Stimulated activated naive CD8-positive, alpha-beta T cell treated with anti-CD3 and anti-CD28 coated beads, Interleukin-15, Interleukin-2, amounts not matched to agents 100 U/mL and 50 U/mL, for 24 hours (primary cell): ENCODE measurements at places on chromosomes 2 and 18.

- DNase-seq = no peak
Observed at GRCh38 chr18:77035380-77036187, 97.0 kb downstream of the MBP start.

DNA sequence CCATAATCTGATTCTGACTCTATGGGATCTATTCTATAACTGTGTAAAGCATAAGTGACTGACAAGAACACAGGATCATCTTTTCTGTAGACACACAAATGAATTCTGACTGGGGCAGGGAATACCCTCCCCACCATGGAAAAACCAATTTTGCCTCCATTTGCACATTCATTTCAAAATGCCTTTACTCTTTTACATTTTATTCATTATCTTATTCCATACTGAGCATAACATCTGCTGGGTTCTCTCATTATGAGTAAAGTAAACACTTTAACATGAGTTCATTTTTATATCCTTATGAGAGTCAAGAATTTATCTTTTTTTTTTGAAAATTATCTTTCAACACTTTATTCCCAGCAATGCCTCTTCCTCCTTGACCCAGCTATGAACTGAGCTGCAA, 163.5 kb downstream of the RNF152 start:
- DNase-seq = no peak

DNA sequence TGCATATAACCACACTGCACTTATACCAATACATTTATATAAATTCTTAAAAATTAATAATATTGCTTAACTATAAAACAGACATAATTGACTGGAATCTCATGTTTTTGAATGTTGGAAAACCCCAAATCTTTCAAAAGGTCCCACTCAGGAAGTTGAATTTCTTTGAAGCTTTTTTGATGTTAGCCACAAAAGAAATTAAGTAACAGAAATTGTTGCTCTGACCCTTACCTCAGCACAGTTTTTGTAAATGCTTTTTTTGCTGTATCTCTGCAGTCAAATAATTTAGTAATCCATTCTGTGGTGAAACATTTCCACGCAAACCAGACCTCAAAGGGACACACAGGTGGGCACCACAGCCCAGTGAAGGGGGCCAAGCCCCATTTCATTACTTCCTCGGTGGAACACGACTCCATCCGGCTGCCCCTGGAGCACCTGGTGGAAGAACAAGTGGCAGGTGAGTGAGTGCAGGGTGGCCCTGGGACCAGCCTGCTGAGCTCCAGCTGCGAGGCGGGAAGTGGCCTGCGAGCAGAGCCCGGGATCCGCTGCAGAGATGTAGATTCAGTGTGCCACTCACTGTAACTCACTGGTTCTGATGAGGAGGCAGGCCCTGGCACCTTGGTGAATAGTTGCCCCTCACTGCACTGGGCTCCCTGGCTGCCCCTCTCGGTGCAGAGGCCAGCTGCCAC, 8.4 kb downstream of the SCLY start:
- DNase-seq = no peak

DNA sequence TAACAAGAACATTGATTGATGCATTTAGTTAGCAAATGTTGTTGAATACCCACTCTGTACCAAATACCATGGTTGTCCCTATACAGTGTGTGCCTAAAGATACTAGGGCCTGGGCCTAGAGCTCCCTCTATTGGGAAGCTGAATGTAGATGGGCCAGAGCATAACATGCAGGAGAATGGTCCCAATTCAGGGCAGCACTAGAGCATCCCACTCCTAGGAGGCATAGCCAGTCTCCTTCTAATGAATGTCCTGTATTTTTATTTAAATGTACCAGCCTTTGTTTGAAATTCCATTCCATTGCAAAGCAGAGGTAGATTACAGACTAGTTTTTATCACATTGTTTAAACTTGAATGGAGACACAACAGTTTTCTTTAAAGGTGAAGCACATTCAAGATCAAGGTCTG, 90.6 kb downstream of the FEZ2 start:
- DNase-seq = peak; percentile 23

- no peak for DNase-seq
Observed at GRCh38 chr18:65592435-65592834, 158.4 kb upstream of the CDH7 start.

DNA sequence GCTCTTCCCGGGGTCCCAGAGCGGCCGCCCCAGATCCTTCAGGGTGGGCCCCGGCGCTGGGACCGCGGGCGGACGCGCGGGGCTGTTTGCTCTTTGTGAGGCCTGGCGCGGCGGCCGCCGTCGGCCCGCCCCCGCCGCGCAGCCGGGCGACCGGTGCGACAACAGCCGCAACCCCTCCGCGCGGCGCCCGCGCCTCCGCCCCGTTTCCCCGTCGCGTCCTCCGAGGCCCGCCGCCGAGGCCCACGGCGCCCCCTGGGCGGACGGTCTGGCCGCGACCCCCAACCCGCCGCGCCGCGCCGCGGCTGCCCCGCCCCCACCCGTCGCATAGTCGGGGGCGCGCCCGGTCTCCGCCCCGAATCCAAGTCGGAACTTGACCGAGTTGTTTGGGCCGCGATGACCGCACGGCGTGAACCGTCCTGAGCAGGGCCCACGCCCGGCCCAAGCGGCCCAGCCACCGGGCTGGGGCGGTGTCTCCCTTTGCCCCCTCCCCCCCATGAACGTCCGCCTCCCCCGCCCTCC, 448 bp downstream of the YPEL5 start:
- DNase-seq = peak; percentile 41

- DNase-seq = no peak
Observed at GRCh38 chr2:51990684-51991083, 958.8 kb upstream of the NRXN1 start.

DNA sequence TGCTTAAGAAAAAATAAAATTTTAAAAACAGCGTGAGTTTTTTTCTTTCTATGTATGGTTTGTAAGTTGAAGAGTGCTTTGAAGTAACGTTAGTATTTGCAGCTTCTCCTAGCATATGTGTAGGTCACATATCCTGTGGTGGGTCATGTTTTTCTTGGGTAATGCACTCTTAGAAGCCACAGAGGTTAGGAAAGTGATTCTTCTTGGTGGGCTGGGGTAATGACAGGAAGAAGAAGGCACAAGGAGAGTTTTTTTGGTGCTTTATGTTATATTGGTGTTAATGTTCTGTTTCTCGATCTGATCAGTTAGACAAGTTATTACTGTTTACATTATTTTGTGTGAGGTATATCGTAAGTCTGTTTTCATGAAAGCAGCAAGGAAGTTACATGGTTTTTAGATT, 109.0 kb downstream of the ICA1L start:
- no peak for DNase-seq

GRCh38 chr2:65536596-65536995, 104.2 kb upstream of the SPRED2 start:
- no peak for DNase-seq

GRCh38 chr2:232979871-232980461, 33.1 kb downstream of the NGEF start:
- no peak for DNase-seq

GRCh38 chr18:67864677-67865340, 348.3 kb upstream of the DSEL start:
- no peak for DNase-seq

DNA sequence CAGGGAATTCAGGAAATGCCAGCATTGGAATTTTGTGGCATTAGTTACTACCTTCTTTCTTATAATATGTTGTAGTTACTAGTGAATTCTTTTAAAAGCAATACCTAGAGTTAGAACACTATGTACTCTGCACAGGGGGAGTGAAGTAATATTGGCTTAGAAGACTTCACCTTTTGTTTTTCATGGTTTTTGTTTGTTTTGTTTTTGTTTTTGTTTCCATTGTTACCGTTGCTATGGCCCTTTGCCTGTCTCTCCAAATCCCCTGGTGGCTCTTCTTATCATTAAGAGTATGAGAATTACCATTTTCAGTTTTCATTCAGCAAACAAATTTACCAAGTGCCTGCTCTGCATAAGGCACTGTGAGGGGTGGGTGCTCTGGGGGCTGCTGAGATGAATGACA, 160.1 kb downstream of the HAUS1 start:
- no peak for DNase-seq

- no peak for DNase-seq
Observed at GRCh38 chr18:55265984-55266383, 306.7 kb upstream of the CCDC68 start.

- DNase-seq = no peak
Observed at GRCh38 chr18:22521026-22521707, 103.5 kb upstream of the CTAGE1 start.

DNA sequence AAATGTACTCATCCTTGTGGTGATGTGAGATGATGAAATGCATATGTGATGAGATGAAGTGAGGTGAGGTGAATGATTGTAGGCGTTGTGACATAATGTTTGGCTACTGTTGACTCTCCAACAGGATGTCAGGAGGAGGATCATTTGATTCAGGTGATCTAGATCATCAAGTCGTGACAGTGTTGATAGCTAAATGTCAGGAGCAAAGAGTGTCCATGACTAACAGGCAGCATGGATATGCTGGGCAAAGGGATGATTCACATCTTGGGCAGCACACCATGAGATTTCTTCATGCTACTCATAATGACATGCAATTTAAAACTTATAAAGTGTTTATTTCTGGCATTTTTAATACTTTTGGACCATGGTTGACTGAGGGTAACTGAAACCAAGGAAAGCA, 40.2 kb upstream of the UBXN4 start:
- DNase-seq = no peak

GRCh38 chr2:96642564-96643360, at the start of gene FER1L5:
TSS of gene FER1L5 (plus strand) at chr2:96642764. CDS start at chr2:96642837, 73 bp downstream.
- DNase-seq = no peak

DNA sequence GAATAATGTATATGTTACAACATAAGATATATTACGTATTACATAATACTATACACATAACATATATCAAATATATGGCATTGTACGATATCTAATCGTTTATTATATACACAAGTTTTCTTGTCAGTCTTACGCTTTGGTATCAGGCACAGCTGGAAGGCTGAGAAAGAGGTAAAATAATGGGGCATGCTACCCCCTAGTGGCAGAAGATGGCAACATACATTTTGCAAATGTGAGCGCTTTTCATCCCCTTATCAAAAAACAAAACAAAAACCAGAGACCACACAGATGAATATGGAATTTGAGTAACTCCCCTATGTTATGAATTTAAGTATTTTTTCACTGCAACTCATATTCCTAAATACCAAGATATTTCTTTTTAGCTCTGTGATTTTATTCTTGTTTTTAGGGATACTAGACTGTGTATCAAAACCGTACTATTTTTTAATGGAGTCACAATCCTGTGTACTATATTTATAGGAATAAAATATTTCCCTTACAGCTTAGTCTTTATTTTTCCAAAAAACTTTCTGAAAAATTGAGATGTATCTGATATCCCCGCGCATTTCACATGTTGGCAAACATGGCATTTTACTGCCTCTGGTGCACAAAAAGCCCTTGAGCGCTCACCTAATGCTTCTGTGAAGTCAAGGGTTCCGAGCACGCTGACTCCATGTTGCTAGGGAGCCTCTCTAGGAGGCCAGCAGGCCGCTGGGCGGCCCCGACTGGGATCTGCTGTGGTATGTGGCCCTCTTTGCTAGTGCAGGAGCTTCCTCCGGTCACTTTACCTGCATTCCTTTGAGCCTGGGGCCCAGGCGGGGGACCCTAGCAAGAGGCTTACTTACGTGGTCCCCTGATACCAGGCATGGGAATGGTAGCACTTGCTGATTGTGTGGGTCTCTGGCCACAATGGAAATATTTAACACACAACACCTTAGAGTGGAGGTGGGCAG, 62.5 kb downstream of the SLC4A3 start:
- DNase-seq = peak; percentile 29

DNA sequence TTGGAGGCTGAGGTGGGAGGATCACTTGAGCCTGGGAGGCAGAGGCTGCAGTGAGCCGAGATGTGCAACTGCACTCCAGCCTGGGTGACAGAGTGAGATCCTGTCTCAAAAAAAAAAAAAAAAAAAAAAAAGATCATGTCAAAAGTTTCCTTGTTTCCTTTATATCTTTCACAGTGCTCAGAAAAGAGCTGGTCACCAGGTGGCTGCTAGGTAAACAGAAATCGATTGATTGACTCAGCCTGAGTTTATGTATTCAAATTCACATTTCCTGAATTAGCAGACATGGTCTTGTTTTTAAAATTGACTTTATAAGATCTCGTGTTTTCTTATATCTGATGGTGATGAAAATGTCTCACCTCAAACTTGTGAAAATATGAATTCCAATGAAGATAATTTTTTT, 261.8 kb upstream of the FANCL start:
- no peak for DNase-seq
